Neural progenitor cell (in vitro differentiated cells): ENCODE measurements at places on chromosomes 6 and 20. TPM values are rescaled to one million over a fixed set of nuclear protein-coding genes. Genes with fewer than 3 reads are reported as not detected.

DNA sequence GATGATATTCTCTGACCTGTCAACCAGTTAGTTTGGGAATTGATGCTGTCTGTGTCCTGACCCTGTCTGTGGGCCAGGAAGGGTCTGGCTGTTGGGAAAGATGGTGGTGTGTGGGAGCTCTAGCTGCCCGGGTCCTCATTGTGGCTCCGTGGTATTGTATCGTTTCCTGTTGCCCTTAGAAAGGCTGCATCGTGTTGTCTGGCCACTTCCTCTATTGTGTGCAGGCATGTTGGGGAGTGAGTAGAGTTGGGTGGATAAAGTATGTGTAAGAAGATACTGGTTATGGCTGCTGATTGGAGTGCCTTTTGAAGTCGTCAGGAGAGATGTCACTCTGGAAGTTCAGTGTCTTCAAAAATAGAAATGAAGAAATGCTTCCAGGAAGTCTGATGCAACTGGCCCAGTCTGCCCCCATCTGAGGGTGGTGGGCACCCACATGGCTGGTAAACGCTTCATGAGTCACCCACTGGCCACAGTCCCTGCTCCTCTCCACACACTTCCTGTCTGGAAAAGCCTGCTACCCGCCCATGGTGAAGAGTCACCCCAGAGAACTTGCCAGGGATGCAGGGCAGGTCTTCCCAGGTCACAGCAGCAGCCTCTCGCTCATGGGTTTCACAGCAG is 27.9 kb downstream of the PPARD start:
- DNase-seq = no peak

The PGC gene
- not detected in 2 replicates for total RNA-seq

- DNase-seq = no peak
These were observed 65.0 kb downstream of the HDDC2 start for GRCh38 chr6:125236536-125237327.

The CALHM6 gene
- total RNA-seq = 1.3 TPM in 1 of 2 replicates, not detected in the other

DNA sequence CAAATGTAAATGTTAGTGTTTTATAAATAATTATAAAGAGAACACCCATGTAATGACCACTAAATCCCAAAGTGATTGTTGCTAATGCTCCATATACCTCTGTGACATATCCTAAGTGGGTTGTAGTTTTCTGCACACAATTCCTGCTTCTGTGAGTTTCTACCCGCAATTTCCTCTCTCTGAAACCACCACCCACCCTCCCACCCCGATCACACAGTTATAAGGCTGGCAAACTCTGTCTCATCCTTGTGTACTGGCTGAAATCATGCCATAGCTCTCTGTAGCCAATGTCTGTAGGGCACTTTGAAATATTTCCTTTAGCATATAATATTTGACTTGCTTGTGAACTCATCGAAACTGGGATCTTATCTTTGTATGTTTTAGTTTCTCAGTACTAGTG is 236.6 kb downstream of the PLCB1 start:
- DNase-seq = no peak

The APOBEC2 gene
- total RNA-seq = 0.46 TPM in 1 of 2 replicates, not detected in the other
